CD4-positive, alpha-beta T cell treated with Interleukin-17A for 1 hour (primary cell): ENCODE measurements at places on chromosomes 4 and X.

DNA sequence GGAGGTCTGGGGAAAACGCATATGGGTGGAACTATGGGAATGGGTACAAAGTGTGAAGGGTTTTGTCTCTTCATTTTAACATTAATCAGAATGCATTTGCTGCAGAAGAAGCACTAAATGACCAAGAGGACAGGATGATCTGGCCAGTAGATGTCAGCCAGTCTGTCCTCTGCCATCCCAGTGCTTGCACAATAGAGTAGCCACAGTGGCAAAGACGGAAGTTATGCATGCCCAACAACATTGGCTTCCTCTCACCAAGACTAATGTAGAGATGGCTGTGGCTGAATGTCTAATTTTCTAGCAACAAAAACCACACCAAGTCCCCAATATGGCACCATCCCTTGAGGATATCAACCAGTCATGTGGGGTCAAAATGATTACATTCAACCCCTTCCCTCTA, 45.0 kb upstream of the ARHGEF6 start:
- no peak for DNase-seq

- DNase-seq: no peak
Measured at GRCh38 chr4:83040269-83040668, 5.3 kb downstream of the COPS4 start.

DNA sequence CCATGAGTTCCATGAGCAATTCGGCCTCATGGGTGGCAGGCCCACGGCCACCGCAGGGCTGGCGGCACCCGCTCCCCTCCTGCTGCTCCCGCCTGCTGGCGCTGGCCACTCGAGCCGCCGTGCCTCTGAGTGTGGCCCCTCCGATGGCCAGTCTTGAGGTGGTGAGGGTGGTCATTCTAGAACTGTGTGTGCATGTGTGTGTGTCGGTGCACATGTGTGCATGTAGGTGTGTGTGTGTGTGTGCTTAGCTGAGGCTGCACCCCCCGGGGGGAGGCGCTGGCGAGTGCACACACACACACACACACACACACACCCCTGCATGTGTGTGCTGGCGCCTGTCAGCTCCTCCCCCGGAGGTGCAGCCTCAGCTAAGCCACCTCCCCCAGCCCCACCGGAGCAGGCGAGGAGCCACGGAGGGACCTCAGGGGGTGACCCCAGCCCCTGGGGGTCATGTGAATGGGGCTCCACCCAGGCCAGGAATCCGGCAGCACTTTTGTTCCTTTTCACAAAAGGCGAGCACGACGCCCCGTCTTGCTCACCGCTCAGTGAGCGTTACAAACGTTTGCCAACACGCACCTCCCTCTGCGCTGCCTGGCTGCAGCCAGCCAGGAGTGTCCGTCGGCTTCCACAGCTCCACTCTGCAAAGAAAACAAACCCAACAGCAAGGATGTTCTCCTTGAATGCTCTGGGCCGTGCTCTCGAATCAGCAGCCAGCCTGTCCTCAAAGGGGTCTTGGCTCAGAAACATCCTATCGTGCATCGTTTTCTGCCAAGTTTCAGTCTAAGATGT, 29.9 kb downstream of the FGFRL1 start:
- DNase-seq: no peak

DNA sequence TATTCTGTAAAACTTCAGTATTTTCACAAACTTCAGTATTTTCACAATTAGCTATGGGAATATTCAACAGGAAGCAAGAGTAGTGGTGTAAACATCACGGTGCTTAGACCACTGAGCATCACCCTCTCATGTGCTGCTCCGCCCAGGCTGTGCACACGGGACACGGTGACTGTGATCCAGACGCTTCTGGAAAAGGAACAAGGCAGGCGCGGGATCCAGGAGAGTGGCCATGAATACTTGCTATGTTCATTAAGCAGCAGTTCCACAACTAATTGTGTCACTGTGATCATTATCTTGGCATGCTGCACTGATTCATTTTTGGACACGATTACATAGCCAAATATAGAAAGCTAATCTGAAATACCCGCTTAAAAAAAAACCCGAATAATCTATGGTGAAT, 19.6 kb upstream of the FAT1 start:
- no peak for DNase-seq

DNA sequence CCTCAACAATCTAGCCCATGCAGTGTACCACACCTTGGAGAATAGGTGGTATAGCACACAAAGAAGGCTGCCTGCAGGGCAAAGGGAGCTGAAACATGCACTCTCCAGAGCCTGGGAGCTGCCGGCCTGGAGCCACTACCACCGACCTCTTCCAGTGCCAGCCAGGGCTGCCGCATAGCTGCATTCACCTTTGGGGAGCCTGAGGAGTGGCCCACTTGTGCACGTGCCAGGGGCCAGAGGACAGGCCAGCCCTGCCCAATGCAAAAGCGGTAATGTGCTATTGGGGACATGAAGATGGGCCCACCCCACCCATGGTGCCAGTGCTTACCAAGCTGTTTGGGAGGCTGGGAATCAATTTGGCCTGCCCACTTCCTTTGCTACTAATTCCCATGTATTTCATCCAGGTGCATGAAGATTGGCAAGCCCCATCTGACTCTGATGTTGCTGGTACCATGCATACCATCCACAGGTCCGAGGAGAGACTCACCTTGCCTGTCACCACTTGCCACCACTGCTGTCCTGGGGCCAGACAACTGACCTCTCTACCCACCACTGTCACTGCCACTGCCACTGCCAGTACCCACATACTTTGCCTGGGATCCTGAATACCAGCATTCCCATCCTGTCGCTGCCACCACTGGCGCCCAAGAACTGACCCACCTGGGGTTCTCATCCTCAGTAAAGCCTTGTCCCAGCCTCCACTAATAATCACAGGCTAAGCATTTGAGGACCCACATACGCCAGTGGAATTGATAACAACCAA, 506.9 kb downstream of the MAGEB5 start:
- DNase-seq: no peak

- DNase-seq: no peak
Measured at GRCh38 chrX:69149466-69150280, 15.6 kb downstream of the PJA1 start.

GRCh38 chr4:90184560-90184959, 57.4 kb downstream of the CCSER1 start:
- DNase-seq: no peak

- no peak for DNase-seq
Measured at GRCh38 chrX:68396953-68397352, 36.3 kb downstream of the OPHN1 start.

DNA sequence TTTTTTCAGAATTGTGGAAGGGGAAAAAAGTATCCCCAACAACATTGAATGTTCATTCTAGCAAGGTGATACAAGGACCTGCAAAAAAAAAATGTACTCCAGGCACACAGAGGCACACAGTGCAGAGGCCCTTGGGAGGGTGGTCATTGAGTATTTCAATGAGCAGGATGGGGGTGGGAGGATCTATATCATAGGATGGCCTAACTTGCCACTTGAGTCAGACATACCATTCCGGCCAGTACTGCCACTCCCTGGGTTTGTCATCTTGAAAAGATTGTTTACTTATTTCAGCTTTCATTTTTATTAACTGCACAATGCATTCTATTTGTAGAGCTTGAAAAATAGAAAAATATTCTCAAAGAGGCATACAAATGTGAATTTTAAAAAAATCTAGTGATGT, 18.7 kb downstream of the ZNF595 start:
- DNase-seq: no peak

DNA sequence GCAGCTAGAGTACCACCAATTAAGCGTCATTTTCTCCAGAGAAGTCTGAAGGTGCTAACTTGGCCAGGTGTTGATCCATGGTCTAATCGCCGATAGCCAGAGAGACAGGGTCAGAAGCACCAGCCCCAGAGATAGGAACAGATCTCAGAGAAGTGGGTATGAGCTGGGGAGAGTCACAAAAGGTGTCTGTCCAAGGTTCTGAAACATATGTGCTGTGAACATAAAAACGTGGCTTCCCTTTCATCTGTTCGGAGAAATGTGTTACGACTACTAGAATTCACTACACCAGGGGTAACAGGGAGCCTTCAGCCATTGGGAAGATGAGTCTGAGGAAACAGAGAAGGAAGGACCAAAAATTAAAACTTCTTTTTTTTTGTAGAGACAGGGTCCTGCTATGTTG, 91.3 kb downstream of the FBXL5 start:
- DNase-seq: no peak

- DNase-seq: no peak
Measured at GRCh38 chrX:2517055-2517454, 16.3 kb upstream of the DHRSX start.

DNA sequence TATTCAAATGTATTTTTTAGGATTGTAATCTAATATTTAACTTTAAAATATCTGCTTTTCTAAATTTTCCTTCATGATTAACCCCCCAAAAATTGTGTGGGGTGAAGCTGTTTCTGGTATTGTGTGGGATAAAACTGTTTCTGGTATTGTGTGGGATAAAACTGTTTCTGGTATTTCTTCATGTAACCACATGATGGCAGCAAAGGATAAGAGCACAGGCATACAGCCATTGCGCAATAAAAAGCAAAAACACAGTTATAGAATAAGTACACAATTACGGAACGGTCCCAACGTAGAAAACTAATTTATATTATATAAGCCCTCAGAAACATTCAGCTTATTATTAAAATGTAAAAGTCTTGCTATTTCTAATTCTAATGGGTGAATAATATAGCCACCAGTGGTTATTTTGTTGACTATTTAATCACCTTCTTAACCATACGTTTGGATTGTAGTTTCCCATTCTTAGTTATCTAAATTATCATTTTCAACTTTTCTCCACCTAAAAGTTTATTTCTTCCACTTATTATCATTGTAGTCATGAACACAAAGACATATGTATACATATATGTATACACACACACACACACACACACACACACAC, 333.9 kb upstream of the FSTL5 start:
- peak; percentile 32 for DNase-seq

GRCh38 chr4:24067367-24068193, 177.7 kb upstream of the PPARGC1A start:
- DNase-seq: no peak

DNA sequence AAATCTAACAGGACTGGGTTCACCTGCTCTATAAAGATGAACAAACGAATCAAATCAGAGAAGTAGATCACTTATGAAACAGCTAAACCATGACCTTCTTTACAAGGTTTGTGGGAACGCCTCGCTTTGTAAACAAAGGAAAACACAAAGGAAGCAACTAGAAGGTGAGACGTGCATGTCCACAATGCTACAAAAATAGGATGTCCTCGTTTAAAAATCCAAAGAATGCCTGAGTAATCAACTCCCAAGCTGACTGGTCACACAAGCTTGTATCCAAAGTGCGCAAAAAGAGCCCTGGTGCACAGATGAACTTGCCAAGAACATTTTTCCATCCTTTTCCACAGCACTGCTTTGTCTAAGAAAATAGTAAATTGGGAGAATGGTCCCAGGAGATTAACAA, 6.3 kb upstream of the SH3KBP1 start:
- DNase-seq: no peak

GRCh38 chr4:159383562-159383931, 280.7 kb downstream of the RAPGEF2 start:
- no peak for DNase-seq

GRCh38 chr4:148288448-148288847, 153.8 kb downstream of the NR3C2 start:
- no peak for DNase-seq

DNA sequence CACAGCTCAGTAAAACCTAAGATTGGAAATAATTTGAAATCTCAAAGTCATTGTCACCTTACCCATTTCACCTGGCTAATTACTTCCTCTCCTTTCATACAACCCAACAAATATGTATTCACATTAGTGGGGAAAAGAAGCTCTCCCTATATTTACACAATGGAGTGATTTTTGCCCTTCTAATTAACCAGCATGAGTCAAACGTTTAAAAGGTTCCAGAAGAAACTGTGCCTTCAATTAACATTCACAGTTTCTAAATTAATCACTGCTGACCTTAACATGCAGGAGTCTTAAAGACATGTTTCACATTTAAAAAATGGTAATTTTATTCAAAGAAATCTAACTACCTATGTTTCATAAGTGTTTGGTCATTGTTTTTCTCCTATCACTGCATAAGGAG, 254.6 kb downstream of the CBLL2 start:
- no peak for DNase-seq

DNA sequence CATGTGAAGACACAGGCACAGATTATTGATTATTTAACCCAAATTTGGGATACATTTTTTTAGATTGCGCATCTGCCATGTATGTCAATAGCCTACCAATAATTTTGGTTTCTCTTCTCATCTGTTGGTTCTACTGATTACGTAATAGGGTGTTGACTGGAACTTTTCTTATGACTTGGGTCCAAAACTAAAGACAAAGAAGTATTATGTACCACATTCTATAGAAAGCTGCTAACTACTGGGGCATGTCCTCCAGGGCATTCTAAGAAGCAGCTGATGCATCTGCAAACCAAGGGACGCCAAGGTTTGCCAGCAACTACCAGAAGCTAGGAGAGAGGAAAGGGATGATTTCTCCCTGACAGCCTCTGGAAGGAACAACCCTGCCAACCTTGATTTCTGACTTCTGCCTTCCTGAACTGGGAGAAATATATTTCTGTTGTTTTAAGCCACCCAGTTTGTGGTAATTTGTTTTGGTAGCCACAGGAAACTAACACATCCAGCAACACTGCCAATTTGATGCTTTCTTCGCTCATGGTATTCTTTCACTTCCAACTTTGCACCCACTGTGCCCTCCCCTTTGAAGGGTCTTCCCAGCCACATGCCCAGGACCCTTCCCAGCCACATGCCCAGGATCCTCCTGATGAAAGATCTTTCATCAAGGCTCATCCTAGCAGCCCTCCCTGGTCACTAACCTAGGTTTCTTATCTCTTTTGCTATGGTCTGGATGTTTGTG, 15.9 kb upstream of the TLR1 start:
- no peak for DNase-seq

DNA sequence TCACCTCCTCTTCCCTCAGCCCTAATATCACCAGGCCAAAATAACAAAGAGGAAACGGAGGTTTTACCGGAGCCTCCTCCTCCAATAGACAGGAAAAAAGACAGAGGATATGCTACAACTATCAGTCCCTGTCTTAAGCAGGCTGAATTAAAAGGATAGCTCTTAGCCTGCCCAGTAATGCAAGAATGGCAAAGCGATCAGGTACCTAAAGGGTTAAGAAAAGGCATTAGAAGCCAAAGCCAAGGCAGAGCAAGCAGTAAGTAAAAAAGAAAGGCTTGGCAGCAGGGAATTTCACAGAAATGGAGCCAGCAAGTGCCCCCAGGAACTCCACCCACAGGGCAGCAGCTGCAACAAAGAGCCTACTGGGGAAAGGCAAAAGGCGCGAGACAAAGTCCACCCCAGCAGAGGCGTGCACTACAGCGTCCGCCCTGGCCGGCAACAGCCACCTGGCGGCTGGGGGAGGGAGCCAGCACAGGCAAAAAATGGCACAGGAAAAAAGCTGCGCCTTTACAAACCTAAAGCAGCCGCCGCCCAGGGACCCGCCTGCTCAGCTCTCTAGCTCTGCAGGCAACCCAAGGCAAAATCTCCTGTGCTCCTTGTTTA, 220.6 kb upstream of the ZC4H2 start:
- no peak for DNase-seq
